ENCODE measurements at places on chromosomes 4 and X. TPM values are rescaled to one million over a fixed set of nuclear protein-coding genes. Genes with fewer than 3 reads are reported as not detected.

GRCh38 chr4:26763648-26764047, 97.0 kb upstream of the STIM2 start:
- H3K4me3 ChIP-seq = no peak overlapping the region
- no peaks in the 10 kb centered on the region for H3K36me3 ChIP-seq
- H3K27me3 ChIP-seq = no peaks in the 10 kb centered on the region
- H3K27ac ChIP-seq = no peak overlapping the region

- no peak overlapping the region for H3K4me3 ChIP-seq
- H3K4me1 ChIP-seq = peaks cover 7% of the 10 kb centered on the region
- no peaks in the 10 kb centered on the region for H3K36me3 ChIP-seq
- DNase-seq = no peak
- no peak overlapping the region for H3K27ac ChIP-seq
Observed at GRCh38 chr4:68874507-68874906, 58.7 kb downstream of the UGT2B10 start.

GRCh38 chrX:1932231-1932630, 317.4 kb downstream of the ASMT start:
- H3K27me3 ChIP-seq = no peaks in the 10 kb centered on the region
- DNase-seq = no peak
- no peak overlapping the region for H3K4me3 ChIP-seq

DNA sequence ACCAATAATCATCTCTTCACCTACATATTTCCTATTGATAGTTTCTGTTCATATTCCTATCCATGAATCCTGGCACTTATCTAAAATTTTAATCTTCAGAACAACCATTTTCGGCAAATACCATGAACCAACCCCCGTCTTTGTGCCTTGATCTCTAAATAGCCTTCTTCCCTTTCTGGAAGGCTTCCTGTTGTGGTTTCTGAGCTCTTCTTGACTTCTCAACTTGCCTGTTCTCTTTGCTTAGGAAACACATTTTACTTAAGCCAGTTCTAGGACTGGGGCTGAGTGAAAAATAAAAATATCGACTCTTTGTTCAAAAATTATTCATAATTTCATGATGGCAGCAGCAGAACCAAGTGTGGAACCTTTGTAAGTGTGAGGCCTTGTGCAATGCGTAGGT, 882.4 kb downstream of the C4orf33 start:
- no peak overlapping the region for H3K4me3 ChIP-seq
- no peaks in the 10 kb centered on the region for H3K36me3 ChIP-seq
- H3K4me1 ChIP-seq = no peaks in the 10 kb centered on the region
- DNase-seq = no peak

Gene TEX13D
- not detected for total RNA-seq

- no peak overlapping the region for H3K4me3 ChIP-seq
- H3K27ac ChIP-seq = peak overlapping the region; percentile 12
- no peak for DNase-seq
- H3K27me3 ChIP-seq = no peaks in the 10 kb centered on the region
- H3K36me3 ChIP-seq = no peaks in the 10 kb centered on the region
- peaks cover 29% of the 10 kb centered on the region for H3K4me1 ChIP-seq
Observed at GRCh38 chrX:154019061-154019621, 561 bp downstream of the IRAK1 start.

DNA sequence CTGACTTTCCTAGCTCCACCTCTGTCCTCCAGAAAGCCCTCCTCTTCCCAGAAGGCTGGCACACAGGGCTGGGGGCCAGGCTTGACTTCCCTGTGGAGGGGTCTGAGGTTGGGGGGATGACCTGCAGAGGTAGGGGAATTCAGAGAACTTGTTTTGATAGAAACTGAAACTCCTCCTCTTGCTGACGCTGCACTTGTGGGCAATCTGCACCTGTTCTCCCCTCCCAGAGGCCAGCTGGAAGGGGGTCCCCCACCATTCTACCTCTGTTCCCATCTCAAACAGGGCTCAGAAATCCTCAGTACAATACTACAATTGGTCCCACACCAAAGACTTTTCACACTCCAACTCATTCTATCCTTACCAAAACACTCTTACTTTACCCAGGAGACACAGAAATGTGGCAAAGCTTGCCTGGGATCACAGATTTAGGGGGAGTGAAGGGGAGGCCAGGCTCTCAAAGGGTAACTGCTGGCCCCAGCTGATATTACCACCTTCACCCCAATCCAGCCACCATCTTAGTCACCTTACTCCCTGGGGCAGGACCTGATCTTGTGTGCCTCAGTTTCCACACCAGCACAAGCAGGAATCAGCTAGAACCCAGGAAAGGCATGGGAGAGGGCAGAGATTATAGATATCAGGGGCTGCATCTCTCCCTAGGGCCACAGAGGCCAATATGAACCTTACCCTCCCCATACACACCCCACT, 18.5 kb downstream of the OTUD5 start:
- no peaks in the 10 kb centered on the region for H3K36me3 ChIP-seq
- H3K4me3 ChIP-seq = no peak overlapping the region
- no peaks in the 10 kb centered on the region for H3K27me3 ChIP-seq
- H3K27ac ChIP-seq = no peak overlapping the region
- no peaks in the 10 kb centered on the region for H3K4me1 ChIP-seq
- DNase-seq = no peak

DNA sequence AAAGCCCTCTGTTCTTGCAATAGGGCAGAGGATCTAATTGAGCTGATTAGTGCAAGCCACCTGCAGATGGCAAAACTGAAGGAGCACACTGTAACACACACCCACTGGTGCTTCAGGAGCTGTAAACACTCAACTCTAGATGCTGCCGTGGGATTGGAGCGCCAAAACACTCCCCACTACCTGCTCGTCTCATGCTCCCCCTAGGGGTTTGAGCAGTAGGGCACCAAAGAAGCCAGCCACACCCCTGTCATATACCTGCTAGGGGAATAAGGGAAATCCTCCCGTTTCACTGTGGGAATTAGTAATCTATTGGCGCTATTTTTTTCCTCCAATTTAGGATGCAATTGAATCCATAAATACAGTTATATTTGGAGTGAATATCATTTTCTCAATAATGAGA, 360.2 kb downstream of the GLUD2 start:
- no peak for DNase-seq
- no peaks in the 10 kb centered on the region for H3K36me3 ChIP-seq
- H3K27ac ChIP-seq = no peak overlapping the region
- no peak overlapping the region for H3K4me3 ChIP-seq
- H3K27me3 ChIP-seq = no peaks in the 10 kb centered on the region
- no peaks in the 10 kb centered on the region for H3K4me1 ChIP-seq

DNA sequence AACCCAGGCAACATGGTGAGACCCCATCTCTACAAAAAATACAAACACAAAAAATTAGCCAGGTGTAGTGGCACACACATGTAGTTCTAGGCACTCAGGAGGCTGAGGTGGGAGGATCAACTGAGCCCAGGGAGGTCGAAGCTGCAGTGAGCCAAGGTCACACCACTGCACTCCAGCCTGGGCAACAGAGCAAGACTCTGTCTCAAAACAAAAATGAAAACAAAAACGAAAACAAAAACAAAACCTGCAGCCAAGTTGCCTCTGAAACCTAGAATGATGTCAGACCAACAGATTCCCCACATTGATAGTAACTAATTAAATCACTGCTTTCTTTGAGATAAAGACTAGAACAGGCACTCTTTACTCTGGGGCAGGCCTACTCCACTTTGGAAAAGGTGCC, 104.5 kb downstream of the AMELX start:
- no peaks in the 10 kb centered on the region for H3K36me3 ChIP-seq
- no peak for DNase-seq
- H3K27ac ChIP-seq = no peak overlapping the region
- H3K4me3 ChIP-seq = no peak overlapping the region

Gene NHSL2
- 11.7 TPM for total RNA-seq
